ENCODE measurements at places on chromosomes 5 and 9.

- no peak for DNase-seq
Measured at GRCh38 chr5:162091336-162091735, 23.8 kb downstream of the GABRG2 start.

DNA sequence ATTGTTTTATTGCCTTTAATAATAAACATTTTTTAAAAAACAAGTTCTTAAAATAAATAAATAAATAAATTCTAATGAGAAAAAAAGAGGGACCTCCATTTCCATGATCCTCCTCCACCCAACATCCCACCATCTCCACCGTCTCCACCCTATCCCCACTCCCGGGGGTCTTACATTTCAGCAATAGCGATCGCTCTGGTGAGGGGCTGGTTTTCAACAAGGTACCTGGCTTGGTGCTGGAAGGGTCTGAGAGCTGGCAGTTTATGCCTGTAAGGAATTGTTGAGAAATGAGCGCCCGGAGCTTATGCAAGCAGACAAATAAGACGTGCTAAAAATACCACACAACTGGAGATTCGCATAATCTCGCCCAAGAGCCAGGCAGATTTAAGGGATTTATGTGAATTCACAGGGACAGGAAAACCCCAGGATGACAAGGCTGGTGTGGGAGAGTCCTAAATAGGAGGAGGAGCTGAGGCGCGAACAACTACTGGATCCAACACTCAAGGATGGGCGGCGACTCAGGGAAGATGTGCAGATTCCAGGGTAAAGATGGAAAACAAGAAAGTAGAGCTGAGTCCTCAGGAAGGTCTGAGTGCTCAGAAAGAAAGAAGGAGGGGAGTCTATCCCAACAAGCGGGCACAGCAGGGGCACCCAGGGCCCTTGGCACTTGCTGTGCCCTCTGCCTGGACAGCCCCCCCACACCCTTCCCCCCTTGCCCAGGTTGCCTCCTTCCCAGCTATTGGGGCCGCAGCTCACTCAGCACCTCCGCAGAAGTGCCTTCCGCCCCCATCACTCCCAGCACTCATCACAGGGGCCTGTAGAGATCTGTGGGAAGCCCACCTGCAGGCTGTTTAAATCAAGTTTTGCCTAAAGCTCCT is 27.0 kb downstream of the TRIM14 start:
- DNase-seq: no peak

DNA sequence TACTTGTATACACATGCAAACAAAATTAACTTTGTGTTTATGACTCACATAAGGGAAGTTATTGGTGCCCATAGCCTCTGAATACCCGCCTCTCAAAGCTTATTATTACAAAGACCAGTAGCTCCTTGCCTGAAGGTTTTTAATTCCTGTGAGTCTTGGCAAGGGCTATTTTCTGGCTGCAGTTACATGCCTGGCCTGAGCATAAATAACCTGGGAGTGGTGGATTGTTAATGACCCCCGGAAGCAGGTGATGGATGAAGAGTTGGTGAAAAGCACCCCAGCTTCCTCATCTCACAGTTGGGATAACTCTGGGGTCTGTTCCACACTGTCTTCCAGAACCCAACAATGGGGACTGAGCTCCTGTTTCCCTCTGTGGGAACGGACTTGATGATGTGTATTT is 594.5 kb downstream of the PDE4D start:
- DNase-seq: no peak

- no peak for DNase-seq
Measured at GRCh38 chr5:142725231-142726187, 39.6 kb upstream of the FGF1 start.

GRCh38 chr5:152379331-152379730 is 25.7 kb downstream of the NMUR2 start:
- no peak for DNase-seq

GRCh38 chr5:126410623-126411022 is 12.6 kb upstream of the GRAMD2B start:
- no peak for DNase-seq

- DNase-seq: no peak
Measured at GRCh38 chr5:138574744-138575193, 432 bp downstream of the HSPA9 start.

- peak; percentile 48 for DNase-seq
Measured at GRCh38 chr5:141811287-141812155, 66.7 kb downstream of the PCDH1 start.

GRCh38 chr5:18792145-18792544 is 1157.9 kb downstream of the TAF11L14 start:
- no peak for DNase-seq

DNA sequence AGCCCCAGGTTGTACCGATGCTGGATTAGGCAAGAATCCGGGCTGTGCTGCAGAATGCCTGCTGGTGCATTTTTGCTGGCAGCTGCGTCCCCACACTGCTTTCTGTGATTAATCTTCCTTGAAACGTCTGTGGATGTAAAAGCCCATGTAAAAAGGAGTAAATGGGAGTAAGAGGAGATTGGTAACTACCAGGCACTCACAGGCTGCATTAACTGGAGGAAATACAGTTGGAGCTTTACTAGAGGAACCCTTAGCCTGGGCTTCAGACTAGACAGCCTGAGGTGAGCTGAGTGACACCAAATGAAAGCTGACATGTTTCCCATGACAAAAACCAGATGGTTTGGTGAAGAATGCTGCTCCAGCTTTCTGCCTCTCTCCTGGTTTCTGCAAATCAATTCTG is 190.4 kb upstream of the GAS1 start:
- no peak for DNase-seq

DNA sequence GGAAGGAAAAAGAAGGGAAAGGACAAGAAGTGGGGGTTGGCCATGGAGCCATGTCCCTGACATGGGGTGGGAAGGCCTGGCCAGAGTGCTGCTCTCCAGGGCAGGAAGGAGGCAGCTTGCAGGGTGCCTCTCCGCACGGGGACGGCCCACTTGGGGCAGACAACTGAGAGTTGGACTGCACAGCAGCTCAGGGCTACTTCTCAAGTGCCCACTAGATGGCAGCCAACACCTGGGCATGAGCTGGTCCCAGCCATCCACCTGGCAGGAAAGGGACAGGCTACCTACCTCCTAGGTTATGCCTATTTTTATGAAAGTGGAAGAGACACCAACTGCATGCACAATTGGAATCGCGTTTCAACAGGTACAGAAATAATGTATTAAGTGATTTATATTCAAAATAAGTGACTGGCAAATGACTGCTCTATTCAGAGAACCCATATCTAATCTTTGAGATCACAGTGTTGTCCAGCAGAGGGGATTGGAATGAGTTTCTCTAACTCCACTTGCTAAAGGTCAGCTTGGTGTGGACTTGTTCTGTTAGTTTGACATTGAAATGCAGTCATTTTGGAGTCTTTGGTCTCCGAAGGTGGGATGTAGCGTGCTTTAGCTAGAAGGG is 113.4 kb downstream of the SYK start:
- peak; percentile 85 for DNase-seq

DNA sequence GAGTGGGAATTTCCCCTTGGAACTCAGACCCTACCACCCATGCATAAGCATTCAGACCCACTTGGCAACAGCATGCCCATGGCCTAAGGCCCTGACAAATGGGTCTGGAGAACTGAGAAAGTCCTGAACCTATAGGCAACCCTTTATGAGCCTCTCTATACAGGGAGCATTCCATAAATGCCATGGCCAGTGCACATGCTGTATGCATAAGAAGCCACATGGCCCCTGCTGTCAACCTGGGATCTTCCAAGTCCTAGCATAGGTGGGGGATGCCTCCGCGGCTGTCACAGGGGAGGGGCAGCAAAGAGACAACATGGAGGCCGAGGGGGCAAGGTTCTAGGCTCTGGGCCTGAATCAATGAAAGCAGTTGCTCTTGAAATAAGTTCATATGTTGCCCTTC is 8.2 kb upstream of the NIPAL4 start:
- no peak for DNase-seq

Measured in B cell (primary cell).